ENCODE measurements at places on chromosomes 4 and X.

GRCh38 chrX:121781991-121782390 is 734.6 kb downstream of the GLUD2 start:
- DNase-seq: no peak

GRCh38 chrX:147550217-147550616 is 361.5 kb upstream of the FMR1 start:
- DNase-seq: no peak

DNA sequence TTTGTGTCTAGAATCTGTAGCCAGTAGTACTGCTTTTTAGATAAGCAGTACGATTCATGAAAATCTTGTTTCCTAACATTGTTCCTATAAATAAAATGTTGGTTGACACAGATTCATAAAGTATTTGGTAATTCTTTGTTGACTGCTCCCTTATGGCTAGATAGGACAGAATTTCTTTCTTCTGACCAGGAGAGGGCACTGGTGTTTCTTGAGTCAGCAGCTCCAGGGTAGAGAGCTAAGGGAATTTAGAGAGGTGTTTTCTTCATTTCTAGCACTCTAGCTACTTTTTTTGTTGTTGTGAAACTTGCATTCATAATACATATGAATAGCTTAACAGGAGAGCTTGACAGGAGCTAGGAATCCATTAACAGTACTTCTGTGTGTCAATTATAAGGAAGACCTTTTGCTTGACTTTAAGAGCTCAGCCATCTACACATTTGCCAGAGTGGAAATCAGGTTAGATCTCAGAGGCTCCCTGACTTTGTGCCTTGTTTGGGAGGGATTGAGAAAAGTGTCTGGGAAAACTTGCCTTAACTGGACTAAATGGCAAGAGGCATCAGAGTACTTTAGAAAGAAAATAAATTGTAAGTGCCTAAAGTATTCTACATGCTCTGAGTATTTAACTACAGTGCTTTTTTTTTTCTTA is 756.1 kb downstream of the SH3BGRL start:
- no peak for DNase-seq

- no peak for DNase-seq
Observed at GRCh38 chr4:8316251-8316771, 46.8 kb downstream of the HTRA3 start.

GRCh38 chr4:150150629-150151062 is 72.4 kb downstream of the DCLK2 start:
- DNase-seq: no peak

GRCh38 chrX:148874636-148875246 is 374.3 kb downstream of the AFF2 start:
- no peak for DNase-seq

DNA sequence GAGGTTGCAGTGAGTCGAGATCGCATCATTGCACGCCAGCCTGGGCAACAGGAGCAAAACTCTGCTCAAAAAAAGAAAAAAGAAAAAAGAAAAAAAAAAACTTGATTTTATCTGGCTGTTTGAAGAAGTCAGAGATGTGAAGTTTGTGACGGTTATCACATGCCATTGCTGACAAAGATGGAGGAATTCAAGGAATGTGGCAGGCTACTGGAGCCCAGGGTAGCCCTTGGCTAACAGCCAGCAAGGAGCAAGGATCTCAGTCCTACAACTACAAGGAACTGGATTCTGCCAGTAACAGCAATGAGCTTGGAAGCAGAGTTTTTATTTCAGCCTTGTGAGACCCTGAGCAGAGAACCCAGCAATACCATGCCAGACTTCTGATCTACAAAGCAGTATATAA is 24.3 kb upstream of the TET2 start:
- no peak for DNase-seq

DNA sequence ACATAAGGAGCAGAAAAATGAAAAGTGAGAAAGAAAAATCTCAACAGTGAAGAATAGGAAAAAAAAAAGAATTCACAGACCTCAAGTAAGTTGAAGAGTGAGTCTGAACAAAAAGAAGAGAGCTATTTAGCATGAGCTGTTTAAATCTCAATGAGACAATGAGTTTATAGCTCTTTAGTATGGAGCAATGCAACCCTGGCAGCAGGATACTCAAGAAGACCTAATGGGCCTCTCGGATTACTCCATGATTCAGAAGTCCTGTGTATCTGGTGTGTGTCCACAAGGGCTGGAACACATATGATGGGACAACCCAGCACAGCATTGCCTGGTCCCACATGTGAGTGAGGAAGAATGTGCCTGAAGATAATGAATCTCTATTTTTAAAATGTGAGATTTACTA is 563.1 kb upstream of the INTU start:
- no peak for DNase-seq

DNA sequence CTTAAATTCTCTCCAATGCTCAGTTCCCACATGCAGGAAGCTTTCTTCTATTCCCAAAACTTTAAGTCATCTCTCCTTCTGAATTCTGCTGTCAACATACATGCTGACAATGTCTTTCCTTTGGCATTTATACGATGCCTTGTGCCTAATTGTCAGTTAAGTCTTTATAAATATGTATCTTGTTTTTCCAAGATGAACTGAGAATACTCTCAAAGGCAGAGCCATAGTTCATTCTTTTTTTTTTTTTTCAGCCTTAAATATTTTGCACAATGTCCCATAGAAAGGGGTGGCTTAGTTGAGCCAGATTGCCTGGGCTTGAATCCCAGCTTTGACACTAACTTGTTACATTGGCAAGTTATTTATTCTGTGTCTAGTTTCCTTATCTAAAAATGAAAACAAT is 210.6 kb downstream of the QDPR start:
- no peak for DNase-seq

DNA sequence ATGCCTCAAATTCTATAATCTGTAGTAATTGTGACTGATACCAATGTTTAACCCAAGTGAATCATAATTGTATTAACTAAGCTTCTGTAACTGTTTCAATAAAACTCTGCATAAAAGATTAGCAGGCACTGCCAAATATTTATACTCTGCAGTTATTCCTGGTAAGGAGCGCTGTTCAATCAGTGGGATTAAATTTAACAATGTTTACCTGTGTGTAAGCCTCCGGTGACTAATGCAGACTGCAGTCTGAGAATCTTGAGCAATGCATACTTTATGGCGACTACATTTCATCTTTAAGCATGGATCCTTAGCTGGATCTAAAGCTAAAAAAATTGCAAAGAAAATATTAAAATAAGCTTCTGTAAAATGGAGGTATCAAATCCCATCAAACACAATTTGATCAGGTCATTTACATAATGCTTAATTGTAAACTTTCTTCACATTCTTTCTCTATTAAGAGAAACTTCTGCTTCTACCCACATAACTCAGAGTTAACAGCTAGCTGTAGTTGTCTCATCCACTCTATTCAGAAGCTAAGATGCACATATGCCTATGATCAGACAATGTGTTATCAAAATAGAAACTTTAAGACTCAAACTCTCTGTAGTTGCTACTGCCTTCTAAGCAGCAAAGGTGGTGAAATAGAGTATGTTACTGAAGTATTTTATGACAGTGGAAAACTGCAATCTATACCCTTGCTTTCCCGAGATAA is 234.0 kb downstream of the SPOCK3 start:
- no peak for DNase-seq

DNA sequence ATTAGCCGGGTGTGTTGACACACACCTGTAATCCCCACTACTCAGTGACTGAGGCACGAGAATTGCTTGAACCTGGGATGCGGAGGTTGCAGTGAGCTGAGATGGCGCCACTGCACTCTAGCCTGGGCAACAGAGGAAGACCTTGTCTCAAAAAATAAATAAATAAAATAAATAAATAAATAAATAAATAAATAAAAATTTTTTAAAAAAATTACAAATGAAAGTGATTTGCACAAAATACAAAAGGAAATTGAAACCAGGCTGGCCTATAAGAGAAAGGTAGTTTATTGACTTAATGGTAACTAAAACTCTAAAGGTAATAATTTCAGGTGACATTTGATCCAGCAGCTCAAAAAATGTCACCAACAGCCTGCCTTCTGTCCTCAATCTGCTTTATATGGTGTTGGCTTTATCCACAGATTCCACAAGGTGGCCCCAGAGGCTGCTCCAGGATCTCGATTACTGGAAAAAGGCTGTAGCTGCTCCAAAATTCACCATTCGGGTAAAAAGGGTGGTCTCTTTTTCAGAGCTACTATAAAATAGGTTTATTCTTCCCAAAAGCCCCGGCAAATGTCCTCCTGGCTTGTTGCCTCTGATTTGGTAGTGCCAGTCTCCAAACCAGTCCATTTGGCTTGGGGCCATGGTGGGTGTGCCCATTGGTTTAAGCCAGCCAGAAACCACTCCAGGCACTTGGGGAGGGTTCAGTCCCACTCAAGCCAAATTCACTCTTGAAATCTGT is 61.4 kb upstream of the TRIM2 start:
- peak; percentile 37 for DNase-seq

DNA sequence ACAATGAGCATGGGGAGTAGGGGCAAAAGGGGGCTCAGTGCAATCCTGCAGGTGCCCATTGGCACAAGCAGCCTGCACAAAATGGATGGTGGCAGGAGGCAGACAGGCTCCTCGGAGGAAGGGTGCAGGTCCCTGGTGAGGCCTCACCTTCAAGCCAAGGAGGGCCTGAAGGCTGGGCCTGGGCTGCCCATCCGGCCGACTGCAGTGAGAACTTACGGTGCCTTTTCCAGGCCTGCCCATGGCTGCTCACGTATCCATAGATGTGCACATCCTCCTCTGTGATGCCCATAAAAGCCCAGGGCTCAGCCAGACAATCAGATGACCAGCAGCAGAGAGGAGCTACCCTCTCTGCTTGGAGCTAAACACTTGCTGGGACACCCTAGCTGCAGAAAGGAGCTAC is 1089.8 kb downstream of the PCDH18 start:
- DNase-seq: no peak

DNA sequence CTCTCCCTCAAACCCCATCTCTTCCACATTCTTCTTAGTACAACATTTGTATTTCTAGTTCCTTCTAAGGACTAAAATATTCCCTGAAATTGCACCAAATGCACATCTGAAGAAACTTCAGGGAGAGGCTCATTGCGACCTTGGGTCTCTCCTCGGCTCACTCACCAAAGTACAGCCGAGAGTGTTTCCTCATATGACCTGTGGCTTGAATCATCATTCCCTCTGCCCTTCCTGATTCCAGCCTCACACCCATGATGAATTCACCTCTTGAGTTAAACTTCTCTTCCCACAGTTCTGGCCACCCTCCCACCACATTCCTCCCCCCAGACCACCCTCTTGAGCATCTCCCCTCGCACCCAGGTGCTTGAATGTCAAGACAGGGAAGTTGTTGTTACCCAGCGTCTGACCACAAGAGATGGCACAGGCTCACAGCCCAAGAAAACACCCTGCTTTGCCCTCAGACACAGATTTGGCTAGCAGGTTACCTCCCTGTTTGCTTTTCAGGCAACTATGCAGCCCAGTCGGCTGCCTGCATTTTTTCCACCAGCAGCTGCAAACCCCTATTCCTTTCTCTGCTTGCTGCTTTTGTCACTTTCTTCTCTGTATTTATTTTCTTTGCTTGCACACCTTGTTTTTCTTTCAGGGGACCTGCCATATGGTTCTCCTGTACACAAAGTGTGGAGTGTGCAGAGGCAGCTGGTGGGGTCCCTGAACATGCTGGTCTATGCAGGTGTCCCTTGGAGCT is 214.8 kb downstream of the SPATA18 start:
- no peak for DNase-seq

DNA sequence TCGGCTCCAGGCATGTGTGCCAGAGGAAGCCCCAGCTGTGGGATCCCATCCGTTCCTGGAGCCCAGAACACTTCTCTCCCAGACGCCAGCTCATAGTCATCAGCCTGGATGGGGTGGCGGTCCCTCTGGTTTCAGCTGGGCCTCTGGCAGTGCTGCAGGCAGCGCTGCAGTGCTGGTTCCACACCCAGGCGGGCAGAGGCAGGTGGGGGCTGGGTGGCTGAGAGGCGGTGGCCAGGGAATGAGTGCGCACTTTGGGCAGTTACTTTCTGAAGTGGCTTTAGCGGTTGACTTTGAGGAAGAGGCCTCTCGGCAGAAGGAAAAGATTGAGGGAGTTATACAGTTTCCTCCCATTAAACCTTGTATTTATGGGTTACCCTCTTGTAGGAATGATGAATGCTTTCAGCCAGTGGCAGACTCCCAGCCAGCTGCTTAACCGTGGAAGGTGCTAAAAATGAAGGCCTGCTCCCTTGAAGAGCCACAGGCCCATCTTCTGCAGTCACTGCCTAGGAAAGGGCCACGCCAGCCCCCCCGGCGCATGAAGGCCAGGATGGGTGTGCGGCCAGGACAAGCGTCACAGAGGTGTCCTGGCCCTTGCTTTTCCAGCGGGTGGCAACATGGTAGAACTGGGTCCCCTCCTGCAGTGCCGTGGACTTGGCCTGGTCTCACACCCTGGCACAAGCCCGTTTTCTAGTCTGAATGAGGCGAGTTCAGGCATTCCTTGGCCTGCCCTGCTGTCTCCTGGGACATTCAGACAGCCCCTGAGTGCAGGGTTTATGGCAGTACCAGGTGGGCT is 9.9 kb downstream of the TADA2B start:
- no peak for DNase-seq

DNA sequence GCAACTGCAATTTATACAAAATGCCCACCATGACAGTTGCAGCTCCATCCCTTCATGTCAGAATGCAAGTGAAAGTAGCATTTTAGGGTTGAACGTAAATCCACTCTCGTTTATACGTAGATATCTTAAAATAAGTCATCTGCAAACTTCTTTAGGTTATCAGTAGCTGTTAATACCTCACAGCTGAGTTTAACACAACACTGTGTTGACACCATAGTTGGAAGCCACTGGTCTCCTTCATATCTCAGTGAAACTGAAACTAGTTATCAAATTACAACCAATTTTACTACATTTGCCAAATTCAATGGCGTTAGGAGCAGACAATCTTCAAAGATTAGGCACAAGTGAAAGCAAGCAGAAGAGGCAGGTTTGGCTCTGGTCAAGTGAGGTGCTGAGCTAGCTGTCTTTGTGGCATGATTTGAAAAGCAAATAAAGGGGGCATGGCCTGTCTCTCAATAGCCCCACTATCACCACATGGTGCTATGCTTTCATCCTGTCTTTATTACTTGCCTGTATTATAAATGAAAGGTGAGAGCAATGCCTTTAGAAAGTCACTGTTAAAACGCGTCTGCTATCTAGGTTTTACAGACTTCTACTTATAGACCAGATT is 12.3 kb downstream of the PPP3CA start:
- no peak for DNase-seq

GRCh38 chr4:98779088-98779487 is 120.7 kb upstream of the TSPAN5 start:
- DNase-seq: no peak

DNA sequence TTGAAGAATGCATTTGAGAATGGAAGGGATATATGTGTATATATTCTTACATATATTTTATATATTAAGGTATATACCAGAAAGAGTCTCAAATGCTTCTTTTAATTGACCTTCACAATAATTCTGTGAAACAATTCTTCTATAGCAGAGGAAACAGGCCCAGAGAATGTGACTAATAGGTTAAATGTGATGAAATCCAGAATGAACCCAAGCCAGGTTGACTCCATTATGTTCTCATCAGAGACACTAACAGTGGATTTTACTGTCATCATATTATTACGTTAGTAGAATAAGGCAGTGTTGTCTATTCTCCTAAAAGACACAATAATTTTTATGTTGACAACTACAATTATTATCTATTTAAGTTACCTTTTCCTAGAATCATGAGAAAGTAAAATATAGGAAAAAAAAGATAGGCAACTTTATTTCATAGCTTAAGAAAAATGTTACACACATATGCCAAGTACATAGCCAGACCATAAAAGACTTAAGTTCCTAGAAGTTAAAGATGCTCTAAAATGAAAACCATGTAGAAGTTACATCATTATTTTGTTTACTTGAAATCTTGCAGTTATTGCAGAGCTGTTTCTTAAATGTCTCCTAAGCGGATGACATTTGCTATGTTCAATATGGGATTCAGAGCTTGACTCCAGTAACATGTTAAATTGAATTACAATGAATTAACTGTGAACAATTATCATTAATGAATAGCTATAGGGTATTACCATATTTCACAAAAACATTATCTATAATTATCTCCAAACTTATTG is 56.2 kb upstream of the ANKRD50 start:
- no peak for DNase-seq
